NCI-H526 treated with DMSO at 0.1 percent for 48 hours (cell line): ENCODE measurements at places on chromosomes 5 and 9.

GRCh38 chr5:131496400-131496713, 138.7 kb downstream of the RAPGEF6 start:
- no peak for DNase-seq

- no peak for DNase-seq
Measured at GRCh38 chr9:108445431-108446071, 410.2 kb downstream of the ACTL7B start.

DNA sequence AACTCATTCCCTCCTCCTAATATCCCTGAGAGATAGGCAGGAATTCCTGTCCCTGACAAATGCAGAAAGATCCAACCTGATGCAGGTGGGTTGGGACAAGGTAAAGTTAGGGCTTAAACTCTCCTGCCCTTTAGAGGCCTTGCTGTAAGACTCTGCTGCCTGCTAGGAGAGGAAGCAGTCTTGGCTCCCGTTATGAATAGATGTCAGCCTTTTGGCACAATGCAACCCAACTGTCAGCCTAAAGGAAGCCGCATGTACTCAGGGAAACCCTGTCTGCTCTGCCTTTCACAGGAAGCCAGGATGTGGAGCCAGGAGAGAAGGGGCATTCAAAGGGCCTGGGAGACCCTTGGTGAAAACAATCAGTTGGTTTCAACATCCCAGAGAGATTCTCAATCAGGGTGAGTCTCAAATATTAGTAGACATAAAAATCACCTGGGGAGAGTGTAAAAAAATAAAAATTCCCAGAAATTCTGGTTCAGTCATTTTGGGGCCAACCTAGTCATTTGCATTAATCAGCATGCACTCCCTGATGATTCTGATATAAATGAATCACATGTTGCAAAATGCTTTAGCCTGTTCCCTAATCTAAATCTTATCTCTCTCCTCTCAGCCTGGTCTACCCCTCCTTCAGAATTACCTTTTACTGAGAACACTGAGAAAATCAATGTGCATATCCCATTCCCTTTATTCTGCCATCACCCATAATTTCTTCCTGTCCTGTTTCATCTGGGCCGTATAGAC, 136.2 kb upstream of the TRIM32 start:
- DNase-seq, result no peak

DNA sequence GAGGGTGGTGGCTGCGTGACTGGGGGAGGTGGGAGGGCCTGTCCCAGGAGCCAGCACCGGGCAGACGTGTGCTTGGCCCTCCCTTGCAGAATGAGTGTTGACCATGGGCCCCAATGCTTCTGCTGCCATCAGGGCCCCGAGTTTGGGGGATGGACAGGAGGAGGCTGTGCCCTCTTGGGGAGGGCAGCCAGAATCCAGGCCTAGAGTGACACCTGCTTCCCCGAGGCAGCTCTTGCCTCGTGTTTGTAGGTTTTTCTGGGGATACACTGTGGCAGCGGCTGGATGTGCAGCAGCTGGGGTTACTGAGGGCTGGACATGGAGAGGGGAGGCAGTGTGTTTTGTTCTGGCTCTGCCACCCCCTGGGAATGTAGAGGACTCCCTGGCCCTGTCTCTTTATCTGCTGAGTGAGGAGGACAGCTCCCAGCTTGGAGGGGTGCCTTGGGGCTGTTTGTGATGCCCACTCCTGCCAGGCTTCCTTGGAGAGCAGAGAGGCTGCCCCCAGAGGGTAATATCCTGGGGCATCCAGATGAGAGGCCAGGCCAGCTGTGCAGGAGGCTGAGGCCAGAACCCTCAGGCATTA, 22.7 kb downstream of the WNK2 start:
- no peak for DNase-seq

DNA sequence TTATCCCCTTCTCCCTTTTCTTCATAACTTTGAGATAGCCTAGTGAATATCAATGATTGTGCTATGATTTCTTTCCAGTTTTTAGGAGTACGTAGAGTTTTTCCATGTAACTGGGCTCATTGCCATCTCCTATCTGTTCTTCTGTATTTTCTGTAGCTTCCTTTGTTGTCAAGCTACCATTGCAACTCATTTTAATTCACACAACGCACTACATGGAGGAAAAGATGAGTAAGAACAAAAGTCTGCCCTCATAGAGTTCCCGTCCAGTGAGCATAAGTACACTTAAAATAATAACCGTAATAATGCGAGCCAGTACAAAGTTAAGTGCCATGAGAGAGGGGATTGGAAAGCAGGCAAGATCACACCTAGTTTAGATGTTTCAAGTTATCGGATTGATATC, 177.7 kb downstream of the PAM start:
- DNase-seq, result no peak

- no peak for DNase-seq
Measured at GRCh38 chr9:20280330-20280729, 342.0 kb downstream of the MLLT3 start.

DNA sequence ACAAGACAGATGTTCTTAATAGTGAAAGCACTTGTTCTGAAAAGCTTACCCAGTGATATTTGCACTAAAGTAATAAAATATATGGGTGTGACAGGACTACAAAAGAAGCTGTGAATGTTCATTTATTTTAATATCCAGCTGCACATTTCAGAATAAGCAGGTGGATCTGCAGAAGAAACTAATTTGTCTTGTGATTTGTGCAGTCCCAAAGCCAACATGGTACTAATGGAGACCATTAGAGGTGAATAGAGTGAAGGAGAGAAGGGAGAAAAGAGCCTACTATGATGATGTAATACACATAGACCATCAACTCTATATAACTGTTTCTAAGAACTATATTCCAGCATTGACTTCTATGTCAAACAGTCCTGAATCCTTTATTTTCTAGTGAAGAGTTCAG, 362.8 kb downstream of the ISL1 start:
- DNase-seq, result no peak

DNA sequence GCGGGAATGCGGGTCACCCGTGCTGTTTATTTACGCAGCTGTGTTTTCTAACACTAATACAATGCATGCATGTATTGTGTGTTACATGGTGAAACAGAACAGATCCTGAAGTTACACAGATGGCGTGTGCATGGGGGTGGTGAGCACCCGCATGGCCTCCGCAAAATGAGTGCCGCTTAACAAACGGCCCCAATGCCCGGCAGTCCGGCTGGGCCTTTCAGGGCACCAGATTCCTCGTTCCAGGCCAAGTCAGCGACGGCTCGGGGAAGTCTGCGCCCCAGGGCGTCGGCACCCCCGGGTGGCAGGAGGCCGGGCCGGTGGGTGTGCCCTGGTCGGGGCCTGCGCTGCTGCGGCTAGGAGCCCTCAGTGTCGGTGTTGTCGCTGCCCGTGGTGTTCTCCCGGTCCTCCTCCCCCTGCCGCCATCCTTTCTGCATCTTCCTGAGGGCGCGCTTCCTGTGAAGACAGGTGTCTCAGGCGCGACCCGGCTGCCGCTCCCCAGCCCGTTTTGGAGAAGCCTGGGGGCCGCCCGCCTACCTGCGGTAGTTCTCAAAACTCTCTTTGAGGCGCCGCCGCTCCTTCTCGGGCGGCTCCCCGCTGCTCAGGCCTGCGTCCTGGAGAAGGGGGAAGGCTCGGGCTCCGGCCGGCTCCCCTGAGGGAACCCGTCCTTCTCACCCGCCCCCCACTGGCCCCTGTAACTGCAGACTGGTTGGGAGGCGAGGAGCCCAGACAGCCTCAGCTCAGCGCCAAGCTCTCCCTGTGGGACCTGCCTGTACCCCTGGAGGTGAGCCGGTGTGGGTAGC, 605 bp upstream of the DNLZ start:
- DNase-seq, result no peak

DNA sequence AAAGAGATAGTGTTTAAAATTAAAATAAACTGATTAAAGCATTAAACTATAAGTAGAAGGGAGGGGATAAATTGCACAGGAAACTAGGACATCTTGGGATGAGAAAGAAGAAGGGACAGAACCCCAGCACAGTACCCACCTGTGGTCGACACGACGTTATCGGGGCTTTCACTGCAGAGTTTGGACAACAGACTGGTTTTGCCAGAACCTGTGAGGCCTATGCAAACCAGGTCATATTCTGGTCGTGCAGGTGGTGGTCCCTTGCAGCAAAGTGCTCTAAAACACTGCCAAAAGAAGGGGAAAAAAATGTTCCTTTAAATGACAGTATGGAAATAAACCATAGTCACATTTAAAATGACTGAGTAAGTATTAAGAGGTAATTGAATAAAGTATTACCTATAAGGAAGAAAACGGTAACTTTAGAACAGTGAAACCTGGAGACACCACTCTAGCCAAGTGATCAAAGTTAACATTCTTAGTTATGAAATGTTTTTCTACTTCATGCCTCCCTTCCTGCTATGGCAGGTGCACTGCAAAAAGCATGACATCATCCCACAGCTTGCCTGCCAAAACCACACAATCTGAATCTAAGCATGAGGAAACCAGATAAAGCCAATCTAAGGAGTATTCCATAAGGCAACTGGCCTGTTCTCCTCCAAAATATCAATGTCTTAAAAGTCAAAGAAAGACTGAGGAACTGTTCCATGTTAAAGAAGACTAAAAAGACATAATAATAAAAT, 138.6 kb downstream of the ARL15 start:
- no peak for DNase-seq

- DNase-seq, result no peak
Measured at GRCh38 chr9:3308609-3309008, 217.2 kb downstream of the RFX3 start.

DNA sequence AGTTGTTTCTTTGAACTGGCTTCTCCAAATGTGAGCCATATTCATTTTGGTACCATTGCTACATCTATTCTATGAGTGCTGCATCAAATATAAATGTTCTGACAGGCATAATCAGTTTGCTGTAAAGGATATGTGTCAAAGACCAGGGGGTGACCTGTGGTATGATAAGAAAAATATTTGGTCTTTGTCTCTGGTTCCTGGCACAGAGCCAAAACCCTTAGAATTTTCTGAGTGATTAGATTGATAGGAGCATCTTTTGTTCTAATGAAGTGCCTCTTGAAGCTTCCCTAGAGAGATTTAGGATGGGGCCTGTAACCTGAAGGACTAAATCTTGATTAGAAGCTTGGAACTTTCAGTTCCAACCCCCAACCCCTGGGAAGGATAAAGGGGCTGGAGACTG, 256.3 kb downstream of the NNT start:
- DNase-seq, result no peak

DNA sequence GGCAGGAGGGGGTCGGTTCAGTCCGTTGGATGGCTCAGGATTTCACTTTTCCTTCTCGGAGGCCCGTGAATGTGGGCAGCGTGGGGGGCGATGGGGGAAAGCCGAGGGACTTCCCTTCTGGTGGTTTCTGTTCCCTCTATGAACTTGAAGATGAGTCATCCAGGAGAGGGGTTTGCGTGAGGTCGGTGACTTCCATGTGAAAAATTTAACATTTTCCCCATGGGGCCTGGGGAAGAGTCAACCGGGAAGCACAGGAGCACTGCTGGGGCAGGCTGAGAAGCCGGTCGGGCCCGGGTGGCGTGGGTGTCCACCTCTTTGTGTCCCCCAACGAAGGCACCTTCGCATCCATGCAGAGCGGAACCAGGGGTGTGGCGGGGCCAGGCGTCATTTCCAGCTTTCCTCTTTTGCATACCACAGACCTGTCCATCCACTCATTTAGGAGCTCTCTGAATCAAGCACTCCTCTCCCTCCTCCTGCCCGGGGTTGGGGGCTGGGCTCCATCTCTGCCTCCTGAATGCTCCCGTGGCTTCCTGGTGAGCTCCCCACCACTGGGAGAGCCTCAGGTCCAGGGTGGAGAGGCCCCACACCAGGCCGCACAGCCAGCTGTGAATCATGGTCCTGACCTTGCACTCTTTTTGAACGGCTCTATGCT, 68.4 kb downstream of the ANKRD33B start:
- DNase-seq, result peak; percentile 12

DNA sequence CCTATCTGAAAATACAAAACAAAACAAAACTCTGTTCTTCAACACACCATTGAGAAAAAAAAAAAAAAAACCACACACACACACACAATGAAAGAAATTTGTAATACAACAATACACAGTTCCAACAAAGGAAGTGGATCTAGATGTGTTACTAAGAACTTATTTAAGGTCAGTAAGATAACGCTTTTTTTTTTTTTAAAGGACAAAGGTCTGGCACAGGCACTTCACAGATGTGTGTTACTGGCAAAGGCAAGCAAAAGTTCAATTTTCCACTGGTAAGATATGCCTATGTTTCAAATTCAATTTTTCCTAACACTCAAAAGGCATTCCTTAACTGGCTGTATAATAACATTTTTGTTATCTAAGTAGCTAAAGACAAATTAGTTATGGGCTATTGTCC, 3.6 kb downstream of the RFK start:
- DNase-seq, result no peak
